ENCODE measurements at places on chromosomes 2 and 18.

GRCh38 chr2:84515788-84516187, 510 bp upstream of the DNAH6 start:
- no peak for DNase-seq

DNA sequence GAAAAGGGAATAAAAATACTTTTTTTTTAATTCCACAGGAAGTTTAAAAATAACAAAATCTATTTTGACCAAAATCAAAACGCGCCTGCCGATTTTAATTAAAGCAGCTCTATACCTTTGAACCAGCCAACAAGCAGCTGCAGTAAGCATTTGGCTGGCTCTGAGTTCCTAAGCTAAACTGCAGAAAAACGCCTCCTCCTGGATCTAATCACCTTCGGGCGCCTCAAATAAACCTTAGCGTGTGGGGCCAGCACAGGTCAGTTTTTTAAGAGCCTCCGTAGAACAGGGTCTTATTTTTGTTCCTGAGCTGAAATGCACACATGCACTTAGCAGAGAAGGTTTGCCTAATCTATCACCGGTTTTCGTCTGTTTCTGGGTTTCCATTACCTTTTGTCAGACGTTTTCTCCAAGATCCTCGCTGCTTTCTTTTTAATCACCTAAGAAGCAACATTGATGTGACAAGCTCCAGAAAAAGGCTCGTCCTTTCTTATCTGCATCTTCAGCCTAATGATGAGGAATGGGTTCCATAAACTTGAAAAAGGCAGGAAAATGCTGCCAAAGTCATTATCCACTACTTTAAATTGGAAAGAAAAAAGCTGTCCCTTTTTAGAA, 64.7 kb upstream of the HNRNPA3 start:
- no peak for DNase-seq

DNA sequence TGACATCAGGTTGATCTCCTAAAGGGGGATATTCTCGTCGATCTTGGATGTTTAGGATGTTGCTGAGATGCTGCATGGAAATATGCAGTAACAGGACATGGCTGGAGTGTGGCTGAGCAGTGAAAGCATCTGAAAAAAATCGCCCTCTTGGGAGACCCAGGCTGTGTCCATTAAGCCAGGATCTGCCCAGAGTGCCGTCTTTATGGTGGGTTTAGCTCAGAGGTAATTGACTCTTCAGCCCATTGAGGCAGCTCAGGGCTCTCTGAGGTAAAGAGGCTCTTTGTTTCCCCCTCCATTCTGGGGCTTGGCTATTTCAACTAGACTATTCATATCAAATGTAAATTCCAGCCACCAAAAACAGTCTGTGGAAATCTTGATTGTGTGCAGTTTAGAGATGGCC, 26.5 kb downstream of the OSBPL6 start:
- DNase-seq = no peak

DNA sequence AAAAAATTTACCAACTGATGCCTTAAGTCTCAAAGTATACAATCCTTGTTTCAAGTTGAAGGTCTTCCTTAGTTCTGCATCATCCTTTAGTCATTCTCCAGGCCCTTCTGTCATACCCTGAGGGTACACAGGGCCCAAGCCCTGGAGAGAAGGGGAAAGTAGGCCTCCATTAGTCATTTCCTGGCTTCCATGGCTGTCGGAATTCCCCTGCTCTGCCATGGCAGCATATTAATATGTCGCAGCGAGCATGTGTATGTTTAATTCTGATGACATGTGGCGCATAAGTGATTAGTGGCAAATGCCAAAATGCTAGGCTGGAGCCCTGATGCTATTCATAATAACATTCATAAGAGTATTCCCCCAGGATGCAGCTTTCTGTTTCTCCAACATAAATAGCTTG, 22.1 kb downstream of the GPR39 start:
- no peak for DNase-seq

DNA sequence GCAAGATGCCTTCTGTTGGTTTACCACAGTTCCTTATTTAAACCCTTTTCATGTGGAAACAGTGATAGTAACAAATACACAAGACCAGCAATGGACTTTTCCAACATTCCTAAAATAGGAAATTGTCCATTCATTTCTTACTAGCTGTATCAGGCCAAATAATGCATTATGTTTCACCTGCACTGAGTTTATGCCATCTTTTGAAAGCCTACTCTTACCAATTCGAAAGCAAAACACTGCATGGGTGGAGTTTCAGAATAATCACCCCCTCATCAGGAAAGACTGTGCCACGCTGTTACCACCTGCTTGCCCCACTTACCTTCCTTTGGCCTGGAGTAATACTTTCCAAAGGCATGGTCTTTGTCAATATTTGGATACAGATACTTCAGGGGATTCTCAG, 37.5 kb downstream of the STAT1 start:
- no peak for DNase-seq

DNA sequence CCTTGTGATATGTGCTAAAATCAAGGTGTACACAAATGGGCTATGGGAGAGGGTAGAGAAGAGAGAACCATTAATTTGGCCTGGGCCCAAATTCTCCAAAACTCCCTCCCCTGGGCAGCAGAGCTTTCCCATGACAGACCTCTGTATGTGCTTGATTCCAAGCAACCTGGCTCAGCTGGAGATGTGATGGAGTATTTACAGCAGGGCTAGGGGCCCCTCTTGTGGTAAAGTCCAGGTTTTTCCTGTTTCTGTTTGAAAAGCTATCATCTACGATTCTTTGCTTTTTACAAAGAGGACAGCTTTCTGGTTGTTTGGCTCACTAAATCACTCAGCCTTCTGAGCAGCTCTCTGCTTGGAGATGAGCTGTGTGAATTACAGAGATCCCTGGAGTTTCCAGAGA, 40.3 kb downstream of the KCNS3 start:
- no peak for DNase-seq

GRCh38 chr2:102037681-102038080, 45.9 kb downstream of the IL1R2 start:
- no peak for DNase-seq

DNA sequence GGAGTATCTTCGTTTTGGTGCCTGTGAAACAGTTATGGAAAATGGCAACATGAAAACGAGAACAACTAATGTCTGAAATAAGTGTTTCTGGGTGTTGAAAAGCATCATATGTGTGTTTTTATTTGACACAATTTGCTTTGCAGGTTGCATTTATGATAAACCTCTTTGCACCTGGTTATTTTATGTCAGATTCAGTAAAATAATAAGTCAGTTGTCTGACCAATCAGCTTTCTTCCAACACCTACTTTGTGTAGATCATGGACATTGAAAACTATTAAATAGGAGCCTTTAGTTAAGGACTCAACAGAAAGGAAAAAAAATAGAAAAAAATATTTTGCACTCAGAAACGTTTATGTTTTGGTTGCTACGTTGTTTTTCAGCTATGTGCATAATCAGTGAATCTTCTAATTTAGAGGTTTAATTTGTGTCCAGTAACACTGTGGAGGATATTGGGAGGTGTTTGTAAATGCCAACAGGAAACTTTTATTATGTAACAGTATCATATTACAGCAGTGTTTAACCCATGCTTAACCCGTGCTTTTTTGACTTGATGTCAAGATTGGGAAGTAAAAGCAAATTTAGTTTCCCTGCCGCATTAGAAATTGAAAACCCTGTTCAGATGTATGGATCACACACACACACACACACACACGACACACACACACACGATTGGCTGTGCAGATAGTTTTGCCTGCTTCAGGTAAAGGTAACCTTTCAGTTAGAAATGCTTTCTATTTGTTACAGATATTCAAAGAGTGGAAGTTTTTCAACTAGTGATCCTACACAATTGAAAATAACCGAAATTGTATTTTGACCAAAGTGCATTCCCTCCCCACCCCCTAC, 2.6 kb downstream of the PKP4 start:
- no peak for DNase-seq

GRCh38 chr2:3641181-3641580, 16.8 kb upstream of the ALLC start:
- no peak for DNase-seq

- DNase-seq = peak; percentile 11
Measured at GRCh38 chr2:119431155-119431975, at the start of gene TMEM37. Gene TMEM37 (plus strand): TSS chr2:119431854. CDS start chr2:119431904, 50 bp downstream.
